Progenitor cell of endocrine pancreas (in vitro differentiated cells): ENCODE measurements at places on chromosomes 6 and 20.

- no peak for DNase-seq
These were observed 1261.9 kb upstream of the CITED2 start for GRCh38 chr6:140636271-140636907.

- DNase-seq: no peak
These were observed 20.6 kb downstream of the MMP24OS start for GRCh38 chr20:35257175-35257909.

DNA sequence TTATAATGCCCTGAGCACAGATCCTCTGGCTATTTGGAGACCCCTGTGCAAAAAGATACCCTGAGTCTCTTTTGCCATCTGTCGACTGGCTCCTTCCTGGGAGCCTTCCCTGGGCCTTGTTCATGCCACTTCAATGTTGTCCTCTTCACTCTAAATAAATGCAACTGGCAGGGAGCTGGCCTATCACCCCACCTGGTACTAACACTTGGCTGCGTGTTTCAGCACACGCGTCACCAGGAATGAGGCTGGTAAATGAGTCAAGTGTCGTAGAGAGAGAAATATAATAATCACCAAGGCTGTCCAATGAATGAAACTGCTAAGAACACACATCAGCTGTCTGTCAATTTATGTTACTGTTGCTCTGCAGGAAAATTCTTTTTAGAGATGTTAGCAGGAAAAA is 374.6 kb upstream of the JARID2 start:
- DNase-seq: no peak

GRCh38 chr6:108676555-108676954 is 115.8 kb downstream of the FOXO3 start:
- no peak for DNase-seq

GRCh38 chr6:21099338-21100314 is 493.9 kb upstream of the SOX4 start:
- no peak for DNase-seq

GRCh38 chr6:88004707-88005106 is 42.9 kb upstream of the SPACA1 start:
- DNase-seq: no peak

GRCh38 chr6:4460586-4461475 is 315.4 kb upstream of the CDYL start:
- no peak for DNase-seq

DNA sequence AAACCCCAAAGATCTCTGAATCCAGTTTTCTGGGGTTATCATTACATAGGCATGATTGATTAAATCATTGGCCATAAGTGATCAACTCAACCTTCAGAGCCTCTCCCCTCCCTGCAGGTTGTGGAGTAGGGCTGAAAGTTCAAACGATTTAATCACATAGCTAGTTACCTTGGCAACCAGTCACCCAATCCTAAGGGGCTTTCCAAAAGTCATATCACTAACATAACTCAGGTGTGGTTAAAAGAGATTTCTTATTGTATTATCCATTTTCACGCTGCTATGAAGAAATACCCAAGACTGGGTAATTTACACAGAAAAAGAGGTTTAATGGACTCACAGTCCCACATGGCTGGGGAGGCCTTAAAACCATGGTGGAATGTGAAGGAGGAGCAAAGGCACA is 935.1 kb upstream of the SLC35B3 start:
- DNase-seq: no peak

GRCh38 chr6:47440719-47441118 is 36.9 kb upstream of the CD2AP start:
- DNase-seq: no peak

DNA sequence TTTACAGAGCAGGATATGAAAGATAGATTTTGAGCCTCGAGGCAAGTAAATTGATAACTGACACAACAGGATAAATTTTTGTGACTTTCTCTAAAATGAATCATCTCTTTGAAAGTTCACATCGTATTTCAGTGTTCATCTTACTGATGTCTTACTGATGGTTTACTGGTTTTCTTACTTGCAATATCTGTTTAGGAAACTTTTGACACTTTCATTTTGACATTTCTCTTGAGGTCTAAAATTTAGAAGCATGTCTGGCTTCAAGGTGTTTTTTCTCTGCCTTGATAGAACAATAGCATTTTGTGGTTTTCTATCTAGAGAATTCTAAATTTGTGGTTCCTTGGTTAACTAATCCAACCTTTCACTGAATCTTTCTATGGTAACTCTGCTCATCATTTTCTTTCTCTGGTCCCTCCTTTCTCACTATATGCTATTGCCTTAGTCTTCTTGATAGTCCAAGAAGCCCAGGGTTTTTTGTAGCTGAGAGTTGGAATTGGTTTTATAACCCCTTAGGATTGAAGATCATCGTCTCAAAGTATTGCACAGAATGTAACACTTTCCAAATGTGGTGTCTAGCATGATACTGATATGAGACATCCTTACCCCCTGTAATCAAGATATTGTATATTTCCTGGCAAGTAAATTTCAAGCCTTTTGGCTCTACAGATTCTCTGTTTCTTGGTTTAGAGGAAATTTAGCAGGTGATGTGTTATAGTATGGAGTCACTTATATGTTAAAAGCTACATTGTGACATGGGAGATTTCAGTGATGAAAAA is 98.7 kb downstream of the RNF144B start:
- no peak for DNase-seq

- DNase-seq: no peak
These were observed 35.6 kb upstream of the TMEM181 start for GRCh38 chr6:158524311-158524710.

- DNase-seq: no peak
These were observed 20.7 kb upstream of the EPB41L1 start for GRCh38 chr20:36133821-36134220.

DNA sequence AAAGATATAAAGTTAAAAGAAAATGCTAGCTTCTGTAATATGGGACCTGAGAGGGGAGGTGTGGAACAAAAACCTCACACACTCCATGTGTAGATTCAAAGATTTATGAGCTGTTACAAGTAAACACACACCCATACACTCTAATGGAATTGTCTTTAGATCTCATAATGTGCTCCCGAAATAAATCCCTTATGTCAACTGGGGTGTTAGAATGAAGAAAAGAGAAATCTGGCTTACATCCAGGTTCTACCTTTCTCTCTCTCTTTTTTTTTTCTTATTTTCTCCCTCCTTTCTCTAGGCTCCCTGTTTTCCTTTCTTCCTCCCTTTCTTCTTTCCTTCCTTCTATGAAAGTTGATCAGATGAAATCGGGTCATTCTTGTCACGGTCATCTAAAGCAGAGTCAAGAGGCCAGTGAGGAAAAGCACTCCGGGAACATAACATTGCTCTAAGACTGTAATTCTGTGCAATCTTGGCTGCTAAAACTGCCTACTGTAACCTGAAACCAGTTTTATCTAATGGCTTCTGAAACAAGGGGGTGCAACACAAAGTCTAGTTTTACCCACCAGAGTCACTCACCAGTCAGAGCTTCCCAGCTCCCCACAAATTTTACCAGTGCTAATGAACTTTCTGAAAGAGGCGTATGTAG is 68.3 kb upstream of the BTBD3 start:
- no peak for DNase-seq

DNA sequence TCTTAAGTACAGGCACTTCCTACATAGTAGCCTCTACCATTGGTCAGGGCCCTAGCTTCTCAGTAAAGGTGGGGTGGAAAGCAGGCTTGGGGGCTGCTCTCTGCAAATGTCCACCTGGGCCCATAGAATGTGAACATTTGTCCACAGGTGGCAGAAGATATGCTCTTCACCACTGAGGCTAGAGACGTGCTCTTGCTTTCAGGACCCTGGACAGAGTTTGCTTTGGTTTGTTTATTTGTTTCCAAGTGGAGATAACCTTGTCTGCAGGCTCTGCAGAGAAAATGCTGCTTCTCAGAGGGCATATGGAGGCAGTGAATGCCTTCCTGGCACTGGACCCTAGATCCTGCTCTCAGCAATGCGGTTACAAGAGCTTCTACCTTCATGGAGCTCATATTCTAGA is 129.0 kb downstream of the F13A1 start:
- DNase-seq: no peak

DNA sequence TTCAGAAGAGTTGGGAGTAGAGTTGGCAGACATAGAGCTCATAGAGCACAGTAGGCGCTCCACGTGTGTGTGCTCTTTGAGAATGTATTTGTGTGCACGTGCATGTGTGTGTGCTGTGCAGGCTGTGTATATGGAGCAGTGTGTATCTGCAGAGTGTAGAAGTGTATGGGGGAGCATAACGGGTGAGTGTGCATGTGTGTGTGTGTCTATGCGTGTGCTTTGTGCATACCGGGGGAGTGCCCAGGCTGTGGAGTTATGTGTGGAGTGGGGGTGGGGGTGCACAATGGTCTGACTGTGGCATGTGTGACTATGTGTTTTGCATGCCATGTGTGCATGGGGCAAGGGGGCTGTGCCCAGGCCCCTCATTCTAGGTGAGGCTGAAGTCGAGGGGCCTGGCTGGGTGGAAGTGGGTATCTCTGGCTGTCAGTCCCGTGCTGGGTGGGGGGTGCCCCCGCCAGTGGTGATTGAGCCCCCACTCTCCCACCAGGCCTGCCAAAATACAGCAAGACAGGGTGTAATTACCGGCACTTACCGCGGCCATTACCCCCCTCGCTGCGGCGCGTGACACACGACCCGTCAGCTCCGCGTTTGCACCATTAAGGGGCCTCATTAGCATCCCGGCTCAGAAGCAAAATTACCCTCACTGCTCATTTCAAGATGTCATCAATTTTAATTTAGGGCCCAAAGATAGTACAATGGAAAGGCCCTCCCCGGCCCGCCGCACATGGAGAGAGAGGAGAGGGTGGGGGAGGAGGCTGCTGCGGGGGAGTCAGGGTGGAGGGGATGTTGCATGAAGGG is 39.1 kb downstream of the MDFI start:
- DNase-seq: no peak

DNA sequence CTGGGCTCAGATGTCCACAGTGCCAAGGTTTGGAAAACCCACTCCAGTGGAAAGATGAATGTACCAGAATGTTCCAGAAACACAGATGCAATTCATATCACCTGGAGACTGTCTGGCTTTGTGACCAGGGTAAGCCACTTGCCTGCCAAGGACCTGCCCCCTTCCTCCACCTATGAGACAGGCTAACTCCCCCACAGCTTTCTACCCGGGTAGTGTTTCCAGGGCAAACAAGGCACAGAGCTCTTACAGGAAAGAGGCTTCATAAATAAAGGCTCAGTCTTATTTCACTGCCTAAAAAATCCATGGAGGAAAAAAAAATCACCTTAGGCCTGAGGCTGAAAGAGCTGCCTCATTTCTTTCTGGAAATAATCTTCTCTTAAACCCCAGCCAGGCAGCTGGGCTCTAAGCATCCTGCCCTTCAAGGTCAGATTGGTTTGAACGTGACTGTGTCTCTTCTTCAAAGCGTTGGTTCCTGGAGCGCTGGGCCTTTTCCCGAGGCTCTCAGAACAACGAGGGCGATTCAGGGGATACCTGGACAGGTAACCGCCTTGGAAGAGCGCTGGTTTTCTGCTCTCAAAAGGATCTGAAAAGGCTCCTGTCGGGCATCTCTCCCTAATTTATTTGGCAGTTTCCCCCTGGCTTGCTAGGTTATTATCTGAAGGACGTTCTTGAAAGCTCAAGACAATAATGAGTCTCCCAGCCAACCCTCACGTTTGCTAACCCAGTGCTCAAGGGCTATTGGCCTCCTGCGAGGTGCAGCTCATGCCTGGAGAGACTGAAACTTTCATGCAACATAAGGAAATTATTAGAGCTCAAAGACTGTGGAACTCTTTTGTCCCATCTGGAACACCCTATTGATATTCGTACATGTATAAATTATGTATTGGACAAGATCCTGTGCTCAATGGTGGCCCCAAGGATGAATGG is 199.2 kb upstream of the PMEPA1 start:
- DNase-seq: no peak
